ENCODE measurements at places on chromosomes 2 and 18.

- no peak for DNase-seq
Observed at GRCh38 chr2:185835974-185836373, 97.4 kb downstream of the FSIP2 start.

DNA sequence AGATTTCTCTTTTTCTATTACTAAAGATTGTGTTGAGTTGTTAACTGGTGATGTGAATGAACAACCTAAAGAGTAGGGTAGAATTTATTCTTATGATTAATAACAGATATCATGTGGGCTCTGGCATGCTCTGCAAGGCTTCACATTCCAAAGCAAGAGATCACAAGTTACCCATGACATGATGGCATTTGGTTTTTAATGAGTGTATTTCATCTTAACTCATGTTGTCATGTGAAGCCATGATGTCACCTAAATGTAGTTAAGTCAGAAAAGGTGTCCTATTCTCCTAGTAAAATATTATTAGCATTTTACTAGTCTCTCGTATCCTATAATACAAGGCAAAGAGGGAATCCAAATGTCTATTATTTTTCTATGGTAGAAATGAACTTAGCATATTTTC is 678.0 kb downstream of the ARHGAP15 start:
- DNase-seq, result no peak

DNA sequence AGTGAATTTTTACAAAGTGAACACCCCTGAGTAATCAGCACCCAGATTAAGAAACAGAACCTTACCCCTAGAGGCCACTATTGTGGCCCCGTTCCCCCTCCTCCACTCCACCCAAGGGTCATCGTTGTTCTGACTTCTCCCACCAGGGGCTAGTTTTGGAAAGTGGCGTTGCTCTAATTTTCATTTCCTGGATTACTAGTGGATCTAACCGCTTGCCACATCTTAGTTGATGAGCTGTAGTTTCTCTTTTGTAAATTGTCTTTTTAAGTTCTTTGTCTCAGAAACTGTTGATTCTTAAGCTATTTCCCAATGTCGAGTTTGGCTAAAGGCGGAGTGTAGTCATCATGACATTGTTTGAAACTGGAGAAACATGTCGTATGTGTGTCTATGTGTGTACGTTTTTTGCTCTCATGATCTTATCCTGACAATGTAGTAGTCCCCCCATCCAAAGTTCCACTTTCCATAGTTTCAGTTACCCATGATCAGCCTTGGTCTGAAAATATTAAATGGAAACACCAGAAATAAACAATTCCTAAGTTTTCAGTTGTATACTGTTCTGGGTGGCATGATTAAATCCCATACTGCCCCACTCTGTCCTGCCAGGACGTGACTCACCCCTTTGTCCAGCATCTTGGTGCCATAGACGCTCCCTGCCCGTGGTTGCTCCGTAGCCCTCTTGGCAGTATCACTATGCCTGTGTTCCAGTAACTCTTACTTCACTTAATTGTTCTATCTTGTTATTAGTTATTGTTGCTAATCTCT is 71.0 kb upstream of the SP3 start:
- DNase-seq, result no peak

DNA sequence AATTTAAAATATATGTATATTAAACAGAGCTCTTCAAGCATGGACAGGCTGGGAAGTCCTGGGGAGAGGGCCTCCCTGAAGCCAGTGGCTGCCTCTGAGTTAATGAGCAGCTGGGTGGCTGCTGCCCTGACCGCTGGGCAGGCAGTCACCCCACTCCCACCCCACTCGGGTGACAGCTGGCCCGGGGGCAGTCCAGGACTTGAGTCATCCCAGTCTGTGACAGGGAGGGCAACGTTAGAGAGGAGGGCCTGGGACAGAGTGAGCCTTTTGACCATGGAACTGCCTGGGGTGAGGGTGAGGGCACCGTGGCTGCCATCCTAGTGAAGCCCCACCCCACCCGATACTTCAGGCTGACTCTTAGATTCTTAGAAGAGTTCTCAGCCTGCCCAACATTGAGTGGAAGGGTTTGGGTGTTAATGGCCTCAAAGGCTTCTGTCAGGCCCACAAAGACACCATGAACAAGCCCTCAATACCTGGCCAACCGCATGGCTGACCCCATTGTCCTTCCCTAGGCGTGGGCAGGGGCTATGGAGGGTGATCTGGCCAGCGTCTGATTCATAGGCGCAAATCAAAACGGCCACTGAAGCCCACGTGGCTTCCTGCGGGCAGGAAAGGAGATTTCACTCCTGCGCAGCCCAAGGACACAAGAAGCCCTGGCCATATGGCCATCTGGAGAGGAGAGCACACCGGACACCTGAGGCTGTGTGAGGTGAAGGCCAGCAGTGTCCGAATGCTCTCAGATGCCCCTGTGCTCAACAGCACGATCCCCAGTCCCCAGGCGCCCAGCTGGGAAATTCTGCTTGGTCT is 47.5 kb downstream of the MRPS5 start:
- DNase-seq, result no peak

DNA sequence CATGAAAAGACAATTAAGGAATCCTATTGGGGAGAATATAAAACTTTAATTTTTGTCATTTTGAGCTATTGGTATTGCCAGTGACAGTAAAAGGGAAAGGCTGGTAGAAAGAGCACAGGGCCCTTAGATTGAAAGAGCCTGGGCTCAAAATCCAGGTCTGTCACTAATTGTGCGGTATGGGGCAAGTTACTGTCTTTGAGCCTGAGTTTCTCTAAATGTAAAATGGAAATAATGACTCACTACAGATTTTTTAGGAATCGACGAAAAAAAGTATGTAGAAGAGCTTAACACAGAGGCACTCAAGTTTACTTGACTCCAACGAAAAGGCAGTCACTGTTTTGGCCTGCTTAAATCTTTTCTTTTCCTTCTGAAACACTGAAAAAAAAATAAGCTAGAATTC is 7.0 kb downstream of the NDUFV2 start:
- DNase-seq, result no peak

- DNase-seq, result no peak
Observed at GRCh38 chr2:43559391-43560230, 36.2 kb downstream of the THADA start.

DNA sequence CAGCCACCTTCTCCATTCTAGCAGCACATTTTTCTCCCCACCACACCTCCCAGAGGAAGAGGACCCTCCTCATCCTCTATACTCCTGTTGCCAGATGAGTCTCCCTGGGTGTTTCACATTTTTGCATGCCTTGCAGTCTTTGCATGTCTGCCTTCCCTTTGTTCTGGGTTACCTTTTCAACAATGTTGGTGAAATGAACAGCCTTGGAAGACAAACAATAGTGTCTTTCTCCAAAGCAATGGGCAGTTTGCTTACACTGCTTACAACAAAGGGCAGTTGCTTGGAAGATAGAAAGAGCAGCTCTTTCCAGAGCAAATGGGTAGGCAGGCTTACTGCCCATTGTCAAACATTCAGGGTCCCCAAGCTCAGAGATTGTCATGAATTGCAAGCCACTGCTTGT is 14.5 kb upstream of the SEH1L start:
- DNase-seq, result no peak

DNA sequence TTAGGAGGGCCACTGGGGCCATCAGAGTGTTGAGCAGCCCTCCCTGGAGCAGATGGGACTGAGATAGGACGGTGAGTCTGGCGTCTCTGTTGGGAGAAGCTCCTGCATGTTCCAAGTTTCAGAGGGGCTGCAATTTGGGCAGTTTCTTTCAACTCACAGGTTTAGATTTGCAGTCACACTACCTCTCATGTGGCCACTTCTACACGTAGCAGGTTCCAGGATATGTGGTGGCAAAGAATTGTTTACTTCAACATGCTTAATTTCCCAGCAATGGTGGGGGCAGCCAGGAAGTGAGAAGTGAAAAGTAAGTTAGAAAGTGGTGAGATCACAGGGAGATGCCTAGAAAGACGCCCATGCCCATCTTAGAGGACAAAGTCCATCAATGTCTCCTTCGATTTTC is 9.3 kb downstream of the NCK2 start:
- no peak for DNase-seq

DNA sequence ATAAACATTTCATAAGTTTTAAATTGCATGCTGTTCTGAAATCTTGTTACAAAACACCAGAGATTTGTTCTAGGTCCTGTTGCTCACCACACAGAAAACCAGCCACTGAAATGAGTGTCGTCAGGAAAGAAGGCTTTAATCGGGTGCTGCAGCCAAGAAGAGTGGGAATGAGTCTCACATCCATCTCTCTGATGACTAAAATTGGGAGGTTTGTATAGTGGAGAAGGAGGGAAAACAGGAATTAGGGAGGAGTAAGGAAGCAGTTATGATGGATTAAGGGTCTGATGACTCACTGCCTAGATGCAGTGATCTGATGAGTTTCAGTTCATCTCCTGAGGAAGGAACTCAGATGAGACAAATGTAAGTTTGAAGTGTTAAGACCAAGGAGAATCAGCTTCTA is 42.1 kb upstream of the GPR39 start:
- no peak for DNase-seq

- no peak for DNase-seq
Observed at GRCh38 chr18:55918444-55918843, 330.5 kb upstream of the TCF4 start.

DNA sequence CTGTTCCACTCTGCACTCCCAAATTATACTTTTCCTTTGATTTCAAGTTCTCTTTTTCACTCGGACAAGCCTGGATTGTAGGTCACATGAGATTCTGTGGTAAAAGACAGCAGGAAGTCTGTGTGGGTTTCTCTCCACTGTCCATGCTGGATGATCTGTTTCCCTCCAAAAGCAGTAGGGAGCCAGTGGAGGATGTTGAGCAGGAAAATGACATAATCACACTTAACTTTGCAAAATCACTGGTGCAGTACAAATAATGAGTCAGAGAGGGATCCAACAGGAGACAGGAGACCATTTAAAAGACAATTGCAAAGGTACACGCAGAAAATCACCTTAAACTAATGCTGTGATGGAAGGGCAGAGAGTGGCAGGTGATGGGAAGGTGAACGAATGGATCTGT is 301.3 kb downstream of the ZNF407 start:
- no peak for DNase-seq

- no peak for DNase-seq
Observed at GRCh38 chr2:32688541-32688940, 60.7 kb downstream of the TTC27 start.

GRCh38 chr2:214481204-214481603 is 70.3 kb downstream of the VWC2L start:
- DNase-seq, result no peak

DNA sequence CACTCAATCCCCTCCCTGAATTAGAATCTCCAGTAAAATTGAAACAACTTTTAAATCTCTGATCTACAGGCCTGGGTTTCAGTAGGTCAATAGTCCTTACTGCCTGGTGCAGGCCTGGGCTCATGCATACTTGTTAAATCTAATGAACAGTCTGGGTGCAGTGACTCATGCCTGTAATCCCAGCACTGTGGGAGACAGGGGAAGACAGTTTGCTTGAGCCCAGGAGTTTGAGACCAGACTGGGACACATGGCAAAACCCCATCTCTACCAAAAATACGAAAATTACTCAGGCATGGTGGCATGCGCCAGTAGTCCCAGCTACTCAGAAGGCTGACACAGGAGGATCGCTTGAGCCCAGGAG is 94.7 kb upstream of the SP3 start:
- no peak for DNase-seq

- no peak for DNase-seq
Observed at GRCh38 chr2:46876741-46877384, 38.7 kb downstream of the MCFD2 start.

DNA sequence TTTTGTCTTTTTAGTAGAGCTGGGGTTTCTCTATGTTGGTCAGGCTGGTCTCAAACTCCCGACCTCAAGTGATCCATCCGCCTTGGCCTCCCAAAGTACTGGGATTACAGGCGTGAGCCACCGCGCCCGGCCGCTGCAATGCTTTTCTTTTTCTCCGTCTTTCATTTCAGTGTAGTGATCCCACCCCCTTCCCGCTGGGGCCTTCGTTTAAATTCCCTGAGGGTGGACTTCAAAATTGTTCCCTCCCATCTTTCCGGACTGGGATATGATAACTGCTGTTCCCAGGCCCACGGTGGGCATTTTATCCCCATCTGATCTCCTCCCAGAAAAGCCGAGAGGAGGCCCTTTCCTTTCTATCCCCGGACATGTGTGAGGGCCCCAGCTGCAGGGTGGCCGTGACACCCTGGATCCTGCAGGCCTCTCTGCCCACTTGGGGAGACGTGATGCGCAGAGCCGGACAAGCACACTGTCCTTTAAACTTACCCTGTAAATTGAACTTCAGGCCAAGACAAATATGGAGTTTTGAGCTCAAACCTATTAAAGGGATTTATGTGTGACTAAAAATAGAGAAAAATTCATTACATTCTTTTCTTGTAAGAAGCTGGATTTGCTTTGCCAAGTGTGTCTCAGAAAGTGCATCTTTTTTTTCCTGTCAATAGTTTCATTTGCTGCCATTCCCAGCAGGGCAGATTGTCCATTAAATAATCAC is 54.5 kb upstream of the AFF3 start:
- DNase-seq, result no peak

DNA sequence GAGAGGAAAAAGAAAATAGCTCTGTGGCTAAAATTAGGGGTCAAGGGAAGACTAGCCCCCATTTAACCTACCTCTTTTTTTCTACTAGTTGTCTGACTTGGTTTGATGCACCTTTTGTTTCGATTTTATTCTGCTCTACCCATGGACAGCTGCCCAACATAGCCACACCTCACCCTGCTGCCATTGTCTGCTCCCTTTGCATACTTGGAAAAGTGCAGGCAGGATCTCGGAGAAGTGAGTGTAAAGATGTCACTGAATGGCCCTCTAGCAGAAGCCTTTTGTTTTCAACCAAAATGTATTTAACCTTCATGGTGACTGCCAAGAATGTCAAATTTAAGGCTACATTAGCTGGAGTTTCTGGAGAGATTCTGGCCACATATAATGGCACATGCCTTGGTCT is 62.9 kb downstream of the SETBP1 start:
- DNase-seq, result no peak

DNA sequence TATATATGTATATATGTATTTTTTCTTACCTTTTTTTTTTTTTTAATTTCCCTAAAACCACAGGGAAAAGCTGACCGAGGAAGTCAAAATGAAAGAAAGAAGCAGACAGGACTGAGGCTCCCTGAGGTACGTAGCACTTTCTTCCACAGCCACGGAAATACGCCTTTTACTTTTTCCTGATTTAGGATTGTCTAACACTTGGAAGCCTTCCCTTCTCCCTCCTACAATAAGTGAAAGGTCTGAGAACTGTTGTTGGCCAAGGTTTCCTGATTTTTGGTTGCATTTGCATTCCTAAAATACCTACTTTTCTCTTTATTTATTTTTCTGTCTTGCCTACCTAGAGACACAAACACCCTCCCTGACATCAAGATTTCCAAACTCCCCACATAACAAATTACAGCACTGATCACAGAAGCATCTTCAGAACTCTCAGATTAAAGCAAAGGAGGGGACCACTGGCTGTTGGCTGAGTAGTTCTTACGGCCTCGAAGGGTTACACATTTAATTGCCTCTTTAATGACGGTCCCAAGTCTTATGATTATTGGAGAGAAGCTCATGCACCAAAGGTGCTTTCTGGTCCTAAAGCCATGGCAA is 778.5 kb upstream of the FANCL start:
- DNase-seq, result no peak

DNA sequence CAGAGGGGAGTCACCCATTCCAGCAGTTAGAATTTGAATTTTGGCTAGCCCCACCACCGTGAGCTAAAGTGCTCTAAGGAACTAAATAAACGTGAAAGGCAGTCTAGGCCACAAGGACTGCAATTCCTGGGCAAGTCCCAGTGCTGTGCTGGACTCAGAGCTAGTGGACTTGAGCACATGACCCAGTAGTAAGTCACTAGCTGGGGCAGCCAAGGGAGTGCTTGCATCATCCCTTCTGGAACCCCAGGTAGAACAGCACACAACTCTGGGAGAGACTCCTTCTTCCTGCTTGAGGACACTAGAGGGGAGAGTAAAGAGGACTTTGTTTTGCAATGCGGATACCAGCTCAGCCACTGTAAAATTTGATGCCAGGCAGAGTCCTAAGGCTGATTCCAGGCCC is 672.2 kb downstream of the CPS1 start:
- no peak for DNase-seq

Data from stimulated activated CD4-positive, alpha-beta T cell treated with anti-CD3 and anti-CD28 coated beads, TNF-alpha, amount 100 ng/mL, for 1 hour (primary cell).